ENCODE measurements at places on chromosomes 3 and 15. TPM values are rescaled to one million over a fixed set of nuclear protein-coding genes. Genes with fewer than 3 reads are reported as not detected.

GRCh38 chr3:152319831-152320617, 51.3 kb downstream of the MBNL1 start:
- DNase-seq, result no peak

FAM240A gene
- total RNA-seq, result not detected

SLC28A1 gene
- not detected for total RNA-seq

ZNF80 gene
- 0.40 TPM for total RNA-seq

GRCh38 chr15:67051088-67052045, 14.0 kb upstream of the SMAD3 start:
- no peak for DNase-seq

GRCh38 chr3:188133646-188134045, 20.3 kb upstream of the LPP start:
- DNase-seq, result no peak

CPEB1 gene
- not detected for total RNA-seq
